ENCODE measurements at places on chromosomes 11 and 22.

DNA sequence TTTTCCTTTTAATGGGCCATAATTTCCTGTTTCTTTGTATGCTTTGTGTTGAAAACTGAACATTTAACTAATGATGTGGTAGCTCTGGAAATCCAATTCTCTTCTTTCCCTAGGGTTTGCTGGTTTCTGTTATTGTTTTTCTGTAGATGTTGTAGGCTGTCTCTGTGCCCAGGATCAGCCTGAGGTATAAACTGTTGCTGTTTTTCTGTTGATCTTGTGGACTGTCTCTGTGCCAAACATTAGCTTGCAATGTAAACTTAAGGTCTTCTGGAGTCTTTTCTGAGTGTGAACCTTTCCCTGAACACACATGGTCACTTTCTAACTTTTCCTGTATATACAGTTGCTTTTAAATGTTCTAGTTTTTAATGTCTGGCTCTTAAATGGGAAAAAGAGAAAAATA is 5.9 kb upstream of the TSKU start:
- DNase-seq, result no peak

- no peak for DNase-seq
Measured at GRCh38 chr11:128448981-128449713, 138.2 kb downstream of the ETS1 start.

- DNase-seq, result no peak
Measured at GRCh38 chr11:2517016-2517385, 72.2 kb downstream of the KCNQ1 start.

- DNase-seq, result no peak
Measured at GRCh38 chr22:32752816-32753520, 48.5 kb upstream of the TIMP3 start.

DNA sequence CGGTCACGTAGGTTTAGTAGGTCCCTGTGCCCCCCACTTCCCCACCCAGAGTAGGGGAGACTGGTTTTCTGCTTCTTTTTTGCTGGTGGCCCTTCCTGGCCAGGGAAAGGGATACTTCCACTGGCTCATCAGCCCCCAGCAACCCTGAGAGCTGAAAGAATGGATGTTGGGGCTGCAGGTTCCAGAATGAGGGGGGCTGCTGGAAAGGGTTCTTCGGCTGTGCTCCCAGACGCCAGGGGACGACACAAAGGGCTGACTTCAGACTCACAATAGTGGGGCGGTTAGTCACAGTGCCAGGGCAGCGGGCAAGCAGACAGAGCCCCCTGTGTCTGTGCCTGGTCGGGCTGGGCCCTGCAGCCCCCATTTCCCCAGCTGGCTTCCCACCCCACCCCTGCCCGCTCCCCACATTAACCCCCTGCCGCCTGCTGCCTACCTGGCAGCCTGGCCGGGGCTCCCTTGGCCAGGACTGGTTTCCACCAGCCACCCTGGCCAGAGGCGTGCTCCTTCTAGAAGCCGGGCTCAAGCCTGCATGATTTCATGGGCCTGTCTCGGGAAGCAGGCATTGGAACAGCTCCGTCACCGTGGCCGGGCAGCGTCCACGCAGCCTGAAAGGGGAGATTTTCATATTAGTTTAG is 79.1 kb upstream of the WNT7B start:
- no peak for DNase-seq

DNA sequence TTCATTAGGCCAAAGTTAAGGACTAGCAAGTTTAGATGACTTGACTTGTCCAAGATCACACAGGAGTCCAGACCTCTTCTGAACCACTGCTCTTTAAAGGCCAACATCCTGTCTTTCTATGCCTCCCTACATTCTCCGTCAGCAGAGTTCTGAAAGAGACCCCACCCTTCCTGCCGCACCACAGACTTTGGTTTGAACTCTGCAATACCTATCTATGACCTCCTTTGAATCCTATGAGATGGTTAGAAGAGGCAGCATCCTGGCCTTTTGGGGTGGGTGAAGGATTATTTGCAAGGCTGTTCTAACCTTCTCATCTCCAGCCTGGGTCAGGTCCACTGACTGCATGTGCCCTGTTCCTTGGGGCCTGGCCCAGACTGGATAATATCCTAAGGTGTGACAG is 4.3 kb upstream of the RRM1 start:
- DNase-seq, result no peak

- no peak for DNase-seq
Measured at GRCh38 chr22:40396882-40397281, 26.5 kb downstream of the SGSM3 start.

DNA sequence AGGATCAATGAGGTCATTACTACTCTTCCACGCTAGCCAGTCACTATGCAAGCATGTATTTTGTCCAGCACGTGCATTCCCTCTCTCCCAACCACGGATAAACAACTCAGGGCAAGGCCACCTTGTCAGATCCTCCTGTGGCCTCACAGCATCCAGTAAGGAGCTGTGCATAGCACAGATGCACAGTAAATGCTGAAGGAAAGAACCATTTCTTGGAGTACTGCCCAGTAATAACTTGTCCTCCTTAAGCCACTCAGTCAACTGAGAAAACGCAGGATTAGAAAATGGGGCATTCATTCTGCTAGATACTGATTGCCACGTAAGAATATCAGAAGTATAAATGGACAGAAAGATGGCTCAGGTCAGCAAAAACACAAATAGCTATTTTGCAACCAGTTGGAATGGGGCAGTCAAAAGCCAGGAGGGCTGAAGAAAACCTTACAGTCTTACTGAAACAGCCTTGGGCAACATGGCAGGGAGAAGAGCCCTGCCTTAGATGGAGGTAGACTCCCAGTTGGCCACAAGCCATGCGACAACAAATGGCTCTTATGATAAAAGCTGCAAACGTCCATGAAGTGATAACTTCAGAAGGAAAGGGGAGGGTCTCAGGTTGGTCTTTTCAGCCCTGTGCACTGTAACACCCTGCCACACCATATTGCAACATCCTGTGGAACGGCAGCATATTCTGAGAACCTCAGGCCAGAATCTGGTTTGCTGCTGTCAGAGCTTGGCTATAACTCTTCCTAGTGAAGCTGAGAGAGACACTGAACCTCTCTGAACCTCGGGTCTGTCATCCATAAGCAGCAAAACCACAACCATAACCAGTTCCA is 23.0 kb downstream of the PC start:
- DNase-seq, result no peak

Data from HuH-7.5 (cell line).